ENCODE measurements at places on chromosomes 13 and 19.
A peak's percentile ranks its signal among the peaks of the same experiment; 100 is the strongest.

GRCh38 chr13:76828316-76828741 lies 57.9 kb downstream of the KCTD12 start:
- no peak for DNase-seq

DNA sequence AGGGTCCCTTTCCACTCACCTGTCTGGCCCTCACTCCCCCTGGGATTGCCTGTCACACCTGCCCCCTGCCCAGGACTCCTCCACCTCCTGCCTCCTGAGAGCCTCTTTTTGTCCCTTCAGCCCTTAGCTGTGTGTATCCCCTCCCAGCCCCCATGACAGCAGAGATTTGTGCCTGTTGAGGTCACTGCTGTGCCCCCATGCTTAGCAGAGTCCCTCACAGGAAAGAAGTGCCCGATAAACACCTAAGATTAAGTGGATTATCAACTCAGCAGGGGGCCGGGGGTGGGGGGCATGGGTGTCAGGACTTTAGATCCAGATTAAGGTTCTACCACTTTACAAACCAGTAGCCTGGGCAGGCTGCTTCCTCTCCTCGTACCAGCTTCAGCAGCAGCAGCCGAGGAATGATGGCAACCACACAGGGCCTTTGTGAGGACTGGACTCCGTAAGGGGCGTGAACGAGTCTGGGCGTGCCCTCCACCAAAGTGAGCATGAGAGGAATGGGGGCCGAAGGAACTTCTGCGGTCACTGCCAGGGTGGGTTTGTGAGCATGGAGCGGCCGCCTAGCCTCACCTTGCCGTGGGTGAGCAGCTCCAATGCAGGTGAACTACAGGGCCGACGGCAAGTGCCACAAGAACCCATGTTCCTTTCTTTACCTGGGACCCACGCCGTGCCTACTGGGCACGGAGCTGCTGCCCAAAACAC lies 36.1 kb downstream of the ZNF787 start:
- DNase-seq: no peak

- DNase-seq: no peak
These were observed 1620.3 kb upstream of the SLC10A2 start for GRCh38 chr13:104686484-104686883.

- no peak for DNase-seq
These were observed 13.6 kb upstream of the GPI start for GRCh38 chr19:34351382-34351826.

GRCh38 chr13:45615501-45616101 lies at the start of gene ERICH6B:
ERICH6B (minus strand) TSS chr13:45615739; CDS start chr13:45597005, 18,734 bp downstream.
- DNase-seq: peak; percentile 77

DNA sequence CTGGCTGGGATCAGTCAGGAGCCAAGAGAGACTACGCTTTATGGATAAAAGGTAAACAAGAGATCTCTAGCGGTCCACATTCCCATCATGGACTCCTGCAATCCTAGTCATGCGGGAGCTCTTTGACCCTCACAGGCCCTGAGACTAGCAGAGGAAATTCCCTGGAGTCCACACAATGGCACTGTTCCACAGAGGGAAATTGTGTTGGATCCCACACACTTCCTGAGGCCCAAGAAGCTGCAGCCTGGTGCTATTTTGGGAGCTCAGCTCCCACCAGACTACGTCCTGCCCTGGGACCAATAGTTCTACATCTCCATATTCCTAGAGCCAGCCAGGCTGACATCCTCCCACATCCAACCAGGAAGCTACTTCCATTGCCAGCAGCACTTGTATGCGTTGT lies 2358.4 kb downstream of the PCDH9 start:
- no peak for DNase-seq

DNA sequence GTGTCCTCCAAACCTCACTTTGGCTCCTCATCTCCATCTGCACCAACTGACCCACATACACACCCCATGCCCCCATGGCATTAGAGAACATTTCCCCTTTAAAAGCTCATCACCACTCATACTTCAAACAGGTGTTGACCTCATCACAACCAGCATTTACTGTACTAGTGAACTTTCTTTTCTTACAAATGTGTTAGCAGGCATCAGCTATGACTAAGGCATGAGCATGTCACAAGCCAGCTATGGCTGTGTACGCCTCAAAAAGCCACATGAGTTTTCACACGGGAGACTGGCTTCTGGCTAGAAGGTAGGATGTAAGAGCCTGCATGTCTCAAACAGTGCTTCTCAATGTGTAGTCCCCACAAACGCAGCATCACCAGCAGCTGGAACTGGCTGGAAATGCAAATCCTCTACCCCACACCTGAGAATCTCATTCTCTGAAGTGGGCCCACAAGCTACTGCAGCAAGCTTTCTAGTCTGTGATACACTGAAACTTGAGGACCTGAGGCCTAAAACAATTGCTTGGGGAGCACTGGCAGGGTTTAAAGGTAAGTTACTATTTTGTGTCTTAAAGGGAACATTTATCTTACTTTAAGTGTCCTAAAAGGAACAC lies 66.8 kb downstream of the TUBGCP3 start:
- no peak for DNase-seq

GRCh38 chr13:37129866-37130265 lies 24.4 kb upstream of the CSNK1A1L start:
- no peak for DNase-seq

DNA sequence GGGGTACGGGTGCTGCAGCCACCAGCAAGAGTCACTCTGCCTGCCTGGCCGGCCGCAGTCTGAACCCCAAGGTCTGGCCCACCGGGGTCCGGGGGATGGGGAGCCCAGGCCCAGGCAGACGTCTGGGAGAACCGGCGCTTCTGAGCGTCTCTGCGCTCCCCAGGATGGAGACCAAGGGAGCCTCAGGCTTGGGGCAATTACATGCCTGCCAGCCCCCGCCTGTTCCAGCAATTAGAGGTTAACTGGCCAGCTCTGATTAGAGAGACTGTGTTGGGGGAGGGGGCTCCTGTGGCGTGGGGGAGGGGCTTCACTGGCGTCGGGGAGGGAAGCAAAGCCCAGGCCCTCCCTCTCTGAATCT lies 11.9 kb downstream of the MEIS3 start:
- no peak for DNase-seq

DNA sequence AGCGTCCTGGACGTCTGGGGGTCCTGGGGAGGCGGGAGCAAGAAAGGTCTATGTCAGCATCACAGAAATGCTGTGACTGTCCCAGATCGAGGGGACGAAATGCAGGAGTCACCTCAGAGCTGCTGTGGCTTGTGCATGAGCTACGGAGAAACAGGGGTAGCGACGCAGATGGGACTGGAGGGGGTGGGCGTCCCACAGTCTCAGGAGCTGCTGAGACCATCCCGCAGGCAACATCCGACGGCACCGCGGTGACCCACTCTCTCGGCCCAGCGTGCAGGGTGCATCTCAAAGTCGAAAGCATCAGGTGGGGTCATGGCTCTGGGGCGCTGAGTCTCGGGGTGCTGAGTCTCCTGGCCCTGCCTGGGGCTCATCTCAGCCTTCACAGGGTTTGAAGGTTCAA lies 37.4 kb upstream of the C13orf46 start:
- no peak for DNase-seq

- no peak for DNase-seq
These were observed 138.4 kb upstream of the RNF113B start for GRCh38 chr13:98315466-98315865.
